ENCODE measurements at places on chromosomes 12 and 14.

GRCh38 chr14:61620130-61620946 lies 75.0 kb upstream of the HIF1A start:
- no peak for DNase-seq

GRCh38 chr12:27966870-27967269 lies 5.7 kb downstream of the PTHLH start:
- DNase-seq, result no peak

DNA sequence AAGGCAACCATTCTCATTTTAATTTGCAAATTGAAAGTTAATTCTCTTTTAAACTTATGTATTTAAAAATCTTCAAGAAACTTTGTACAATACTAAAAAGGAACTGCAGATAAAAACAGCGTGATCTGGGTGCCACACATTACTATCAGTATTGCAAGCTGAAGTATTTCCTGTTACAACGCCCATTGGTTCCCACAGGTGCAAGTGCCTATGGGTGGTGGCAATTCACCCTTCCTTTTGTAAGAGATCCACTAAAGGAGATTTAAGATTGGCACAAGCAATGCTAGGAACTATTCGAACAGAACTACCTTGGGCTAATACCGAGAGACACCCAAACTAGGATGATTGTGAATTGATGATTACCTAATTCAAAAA lies 13.2 kb downstream of the TAOK3 start:
- no peak for DNase-seq

DNA sequence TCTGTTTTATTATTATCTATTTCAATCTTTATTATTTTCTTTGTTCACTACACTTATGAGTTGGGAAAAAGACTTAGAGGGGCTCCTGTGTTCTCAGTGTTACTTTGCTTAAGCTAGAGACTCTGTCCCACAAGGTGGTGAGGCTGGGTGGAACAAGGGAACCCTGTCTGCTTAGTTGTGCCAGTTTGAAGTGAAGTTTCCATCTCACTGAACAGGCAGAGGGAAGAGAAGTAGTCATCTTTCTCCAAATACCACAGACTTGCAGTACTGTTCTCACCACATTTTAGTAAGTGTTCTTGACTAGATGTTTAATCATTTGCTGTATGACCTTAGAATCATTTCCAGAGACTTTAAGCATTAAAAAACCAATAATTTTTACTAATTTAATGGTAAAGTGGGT lies 195.7 kb upstream of the NEDD1 start:
- DNase-seq, result no peak

- DNase-seq, result no peak
Measured at GRCh38 chr12:90299121-90299520, 590.5 kb upstream of the ATP2B1 start.

DNA sequence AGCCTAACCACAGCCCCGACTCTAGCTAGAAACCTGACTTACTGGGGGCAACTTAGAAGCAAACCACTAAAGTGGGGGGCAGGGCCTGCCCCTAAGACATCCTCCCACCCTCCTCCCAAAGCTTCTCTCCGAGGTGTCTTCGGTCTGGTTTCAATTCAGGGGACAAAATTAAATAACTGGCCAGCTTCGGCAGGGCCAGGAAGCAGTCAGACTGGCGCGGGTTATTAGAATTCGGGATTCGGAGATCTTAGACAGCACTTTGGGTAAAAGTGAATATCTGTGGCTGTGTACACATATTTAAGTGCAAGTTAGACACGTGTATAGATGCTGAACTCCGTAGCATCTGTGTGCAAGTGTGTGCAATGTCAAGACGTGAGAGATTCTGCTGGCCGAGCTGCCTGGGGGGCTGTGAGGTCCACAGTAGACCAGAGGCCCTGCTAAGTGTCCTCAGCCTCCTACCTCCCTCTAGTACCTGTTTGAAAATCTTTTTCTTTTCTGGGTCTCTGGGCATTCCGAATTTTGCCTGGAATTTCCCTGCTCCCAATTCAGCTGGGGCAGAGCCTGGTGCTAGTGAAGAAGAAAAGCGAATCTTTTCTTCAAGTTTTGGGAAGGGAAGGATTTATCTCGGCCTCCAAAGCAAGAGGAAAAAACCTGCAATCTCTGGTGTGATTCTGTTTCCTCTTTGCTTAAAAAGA lies 4.0 kb upstream of the HOXC10 start:
- no peak for DNase-seq

DNA sequence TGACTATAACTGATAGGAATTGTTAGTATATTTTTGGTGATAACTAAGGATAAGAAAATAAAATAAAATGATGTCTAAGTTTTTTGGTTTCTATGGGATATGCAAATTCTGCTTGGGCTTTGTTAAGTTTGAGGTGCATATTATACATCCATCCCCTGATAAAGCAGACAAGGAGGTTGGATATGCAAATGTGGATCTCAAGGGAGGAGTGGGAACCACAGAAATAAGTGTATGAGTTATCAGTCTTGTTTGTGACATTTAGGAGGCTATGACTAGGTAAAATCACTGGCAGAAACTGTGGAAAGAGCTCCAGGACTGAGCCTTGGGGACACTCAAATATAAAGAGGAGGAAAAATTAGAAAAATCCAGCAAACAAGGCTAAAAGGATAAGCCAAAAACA lies 719.4 kb downstream of the RERGL start:
- DNase-seq, result no peak

GRCh38 chr12:118330421-118331018 lies 42.2 kb downstream of the TAOK3 start:
- no peak for DNase-seq

DNA sequence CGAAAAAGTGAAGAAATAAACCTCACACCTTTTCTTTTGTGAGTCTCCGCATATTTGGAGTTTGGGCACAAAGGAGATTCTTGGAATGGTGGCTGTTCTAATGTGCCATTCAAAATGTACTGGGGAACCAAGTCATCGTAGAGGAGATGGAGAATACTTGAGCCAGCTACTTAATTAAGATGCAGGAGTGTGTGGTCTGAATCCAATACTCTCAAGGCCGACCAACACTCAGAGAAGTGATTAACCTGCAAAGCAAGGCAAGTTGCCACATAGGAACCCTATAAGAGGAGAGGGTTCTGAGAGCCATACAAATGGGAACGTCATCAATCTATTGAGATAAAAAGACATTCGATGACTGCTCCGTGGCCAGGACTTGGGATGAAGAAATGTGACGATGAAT lies 446.7 kb downstream of the GLT1D1 start:
- no peak for DNase-seq

DNA sequence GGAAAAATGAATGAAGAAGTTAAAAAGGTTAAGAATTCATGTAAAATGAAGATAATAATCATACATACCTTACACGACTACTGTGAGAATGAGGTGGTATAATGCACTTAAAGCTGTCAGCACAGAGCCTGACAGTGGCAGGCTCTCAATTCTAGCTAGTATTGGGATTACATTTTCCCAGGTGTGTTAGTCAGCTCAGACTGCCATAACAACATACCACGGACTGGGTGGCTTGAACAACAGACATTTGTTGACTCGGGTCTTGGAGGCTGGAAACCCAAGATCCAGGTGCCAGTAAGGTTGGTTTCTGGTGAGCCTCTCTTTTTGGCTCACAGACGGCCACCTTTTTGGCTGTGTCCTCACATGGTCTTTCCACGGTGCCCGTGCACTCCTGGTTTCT lies 167.8 kb downstream of the CHST11 start:
- no peak for DNase-seq

DNA sequence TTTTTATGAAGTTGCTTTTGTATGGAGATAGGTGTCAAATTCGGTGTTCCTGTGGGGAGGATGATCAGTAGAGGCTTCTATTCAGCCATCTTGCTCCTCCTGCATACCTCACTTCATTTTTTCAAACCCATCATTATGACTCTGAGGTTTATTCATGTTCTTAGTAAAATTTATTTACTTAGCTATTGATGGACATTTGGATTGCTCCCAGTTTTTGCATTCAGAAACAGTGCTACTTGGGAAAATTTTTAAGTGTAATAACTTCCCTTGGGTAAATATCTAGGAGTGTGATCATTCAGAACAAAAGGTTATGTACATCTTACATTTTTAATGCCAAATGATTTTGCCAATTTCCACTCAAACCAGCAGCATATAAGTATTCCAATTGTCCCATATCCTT lies 208.3 kb downstream of the SYNE2 start:
- DNase-seq, result no peak

GRCh38 chr12:9109213-9109522 lies 6.6 kb downstream of the A2M start:
- no peak for DNase-seq

GRCh38 chr14:66380143-66380542 lies 106.0 kb upstream of the CCDC196 start:
- no peak for DNase-seq

All from right renal cortex interstitium (tissue), 3 donors.